ENCODE measurements at places on chromosomes 5 and 9.

DNA sequence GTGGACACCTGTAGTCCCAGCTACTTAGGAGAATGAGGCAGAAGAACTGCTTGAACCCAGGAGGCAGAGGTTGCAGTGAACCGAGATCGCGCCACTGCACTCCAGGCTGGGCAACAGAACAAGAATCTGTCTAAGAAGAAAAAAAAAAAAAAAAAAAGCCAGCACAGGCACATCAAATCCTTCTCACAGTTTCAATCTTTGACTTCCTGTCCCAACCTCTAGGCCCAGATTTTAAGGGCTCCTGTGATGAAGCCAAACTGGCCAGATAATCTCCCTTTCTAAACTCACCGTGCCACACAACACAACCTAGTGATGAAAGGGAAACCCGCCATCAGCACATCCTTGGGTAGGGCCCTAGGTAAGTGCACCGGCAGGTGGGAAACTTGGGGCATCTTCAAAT is 58.1 kb downstream of the ROR2 start:
- DNase-seq: no peak

GRCh38 chr5:132635873-132636272 is 22.1 kb upstream of the IL13 start:
- DNase-seq: no peak

DNA sequence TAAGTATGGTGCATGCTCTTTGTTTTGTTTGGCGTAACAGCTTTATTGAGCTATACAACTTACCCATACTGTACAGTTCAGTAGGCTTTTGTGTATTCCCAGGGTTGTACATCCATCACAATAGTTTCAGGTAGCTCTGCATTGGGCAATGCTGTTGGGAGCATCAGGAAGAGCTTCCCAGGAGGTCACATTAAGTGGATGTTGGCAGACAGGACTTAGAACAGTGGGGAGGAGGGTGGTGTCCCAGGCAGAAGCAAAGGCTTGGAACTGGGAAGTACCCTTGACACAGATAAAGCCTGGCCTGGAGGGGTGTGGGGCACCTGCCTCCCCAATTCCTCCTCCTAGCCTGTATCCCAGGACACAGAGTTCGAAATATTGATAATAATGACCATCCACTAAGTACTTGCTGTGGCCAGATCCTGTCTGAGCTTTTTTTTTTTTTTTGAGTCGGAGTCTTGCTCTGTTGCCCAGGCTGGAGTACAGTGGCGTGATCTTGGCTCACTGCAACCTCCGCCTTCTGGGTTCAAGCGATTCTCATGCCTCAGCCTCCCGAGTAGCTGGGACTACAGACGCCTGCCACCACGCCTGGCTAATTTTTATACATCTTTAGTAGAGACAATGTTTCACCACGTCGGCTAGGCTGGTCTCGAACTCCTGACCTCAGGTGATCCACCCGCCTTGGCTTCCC is 1.3 kb downstream of the BBLN start:
- no peak for DNase-seq

DNA sequence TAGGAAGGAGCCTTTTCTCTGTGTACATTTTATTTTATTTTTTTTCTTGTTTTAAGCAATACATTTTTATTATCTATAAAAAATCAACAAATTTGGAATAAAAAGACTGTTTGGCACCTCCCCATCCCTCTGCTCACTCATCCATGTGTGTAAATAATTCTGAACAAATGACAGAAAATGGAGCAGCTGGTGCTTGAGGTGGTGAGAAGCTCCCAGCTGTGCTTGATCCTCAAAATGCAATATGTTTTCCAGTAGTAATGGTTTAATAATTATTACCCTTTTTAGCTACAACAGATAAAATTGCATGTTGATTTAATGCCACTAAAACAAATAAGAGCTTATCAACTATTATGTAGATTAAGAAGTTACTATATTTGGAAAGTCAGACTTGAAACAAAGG is 132.5 kb downstream of the CDH18 start:
- DNase-seq: no peak

DNA sequence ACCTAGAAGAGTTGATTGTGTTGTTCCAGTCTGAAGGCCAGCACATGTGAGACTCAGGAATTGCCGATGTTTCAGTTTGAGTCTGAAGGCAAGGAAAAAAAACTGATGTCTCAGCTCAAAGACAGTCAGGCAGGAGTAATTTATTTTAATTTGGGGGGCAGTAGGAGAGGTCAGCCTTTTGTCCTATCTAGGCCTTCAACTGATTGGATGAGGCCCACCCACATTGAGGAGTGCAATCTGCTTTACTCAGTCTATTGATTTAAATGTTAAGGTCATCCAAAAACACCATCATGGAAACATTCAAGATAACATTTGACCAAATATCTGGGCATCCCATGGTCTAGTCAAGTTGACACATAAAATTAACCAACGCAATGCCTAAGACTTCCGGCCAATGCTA is 288.9 kb downstream of the CDK5RAP2 start:
- DNase-seq: no peak

GRCh38 chr5:75435096-75435495 is 76.3 kb downstream of the CERT1 start:
- no peak for DNase-seq

GRCh38 chr9:125997196-125997823 is 250.1 kb downstream of the PBX3 start:
- DNase-seq: no peak

DNA sequence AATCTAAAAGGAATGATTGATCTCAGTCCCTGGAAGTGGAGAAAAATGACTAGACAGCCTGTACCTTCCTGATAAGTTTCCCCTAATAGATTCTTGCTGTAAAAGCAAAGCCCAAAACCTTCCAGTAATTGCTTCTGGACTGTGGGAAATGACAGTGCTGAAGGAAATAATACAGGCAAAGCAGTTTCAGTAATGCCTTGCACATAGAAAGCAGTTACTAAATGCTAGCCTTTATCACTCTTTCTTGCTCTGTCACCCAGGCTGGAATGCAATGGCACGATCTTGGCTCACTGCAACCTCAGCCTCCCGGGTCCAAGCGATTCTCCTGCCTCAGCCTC is 50.3 kb downstream of the MAP1B start:
- no peak for DNase-seq

- no peak for DNase-seq
These were observed 82.3 kb downstream of the MACIR start for GRCh38 chr5:103340717-103341388.

- DNase-seq: no peak
These were observed 33.7 kb downstream of the AP3S1 start for GRCh38 chr5:115875447-115875846.

GRCh38 chr5:125011947-125012346 is 265.5 kb upstream of the ZNF608 start:
- DNase-seq: no peak

DNA sequence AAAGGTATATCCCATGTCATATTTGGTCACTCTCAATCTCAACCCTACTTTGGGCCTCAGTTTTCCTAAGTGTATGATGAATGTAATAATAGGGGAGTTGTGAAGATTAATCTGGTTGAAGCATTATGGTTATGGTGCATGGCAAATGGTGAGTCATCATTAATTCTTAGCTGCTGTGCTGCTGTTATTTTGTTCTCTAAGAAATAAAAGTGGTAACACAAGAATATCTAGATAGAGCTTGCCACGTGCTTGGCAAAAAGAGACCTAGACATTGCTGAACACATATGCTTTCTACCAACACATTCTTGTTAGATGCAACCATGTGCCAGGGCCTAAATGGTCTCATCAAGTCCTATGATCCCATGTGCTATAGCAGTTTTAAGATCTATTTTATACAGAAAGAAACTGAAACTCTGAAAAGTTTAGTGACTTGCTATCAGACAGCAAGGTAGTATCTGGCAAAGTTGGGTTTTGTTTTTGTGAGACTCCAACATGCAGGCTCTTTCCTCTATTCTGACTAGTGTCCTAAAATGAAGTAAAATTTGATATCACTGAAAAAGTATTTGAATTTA is 699.9 kb upstream of the MEF2C start:
- DNase-seq: no peak

DNA sequence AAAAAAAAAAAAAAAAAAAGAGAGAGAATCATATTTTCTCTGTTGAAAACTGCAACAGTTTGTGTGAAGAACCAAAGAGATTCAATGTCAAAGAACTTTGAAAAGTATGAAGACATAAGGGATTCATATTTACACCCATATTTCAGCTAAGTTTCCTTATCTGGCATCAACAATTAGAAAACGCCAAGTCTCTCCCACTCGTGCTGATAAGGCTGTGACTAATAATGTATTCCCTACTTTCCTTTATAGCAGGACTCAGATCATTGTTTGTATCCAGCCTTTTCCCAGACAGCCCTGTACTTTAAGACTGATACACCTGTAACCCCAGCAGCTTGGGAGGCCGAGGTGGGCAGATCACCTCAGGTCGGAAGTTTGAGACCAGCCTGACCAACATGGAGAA is 54.1 kb upstream of the STK32A start:
- DNase-seq: no peak

DNA sequence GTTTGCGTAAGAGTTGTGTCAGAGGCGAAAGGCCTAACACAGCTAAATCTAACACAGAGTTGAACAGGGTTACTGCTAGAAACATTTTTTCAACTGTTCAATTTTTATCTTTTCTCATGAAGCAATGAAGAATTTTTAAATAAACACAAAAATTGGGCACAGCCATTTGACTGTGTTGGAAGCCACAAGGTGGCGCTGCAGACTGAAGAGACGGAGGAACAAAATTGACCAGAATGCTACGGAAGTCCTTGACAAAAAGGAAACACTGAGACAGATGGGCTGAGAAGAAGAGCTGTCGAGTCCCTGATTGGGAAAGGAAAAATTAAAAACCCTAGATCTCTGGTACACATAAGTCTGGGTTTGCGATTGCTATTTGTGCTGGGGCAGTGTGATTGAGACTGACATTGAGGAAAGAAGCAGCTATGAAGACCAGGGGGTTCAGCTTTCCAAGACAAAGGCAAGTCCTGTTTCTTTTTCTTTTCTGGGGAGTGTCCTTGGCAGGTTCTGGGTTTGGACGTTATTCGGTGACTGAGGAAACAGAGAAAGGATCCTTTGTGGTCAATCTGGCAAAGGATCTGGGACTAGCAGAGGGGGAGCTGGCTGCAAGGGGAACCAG is at the start of gene PCDHB9:
TSS of gene PCDHB9 (plus strand) at position 265 of the 616 bp plus-strand sequence. CDS start at position 423, 158 bp downstream.
- DNase-seq: no peak

GRCh38 chr5:13976867-13977830 is 32.7 kb upstream of the DNAH5 start:
- no peak for DNase-seq

GRCh38 chr5:131538177-131538593 is 96.8 kb downstream of the RAPGEF6 start:
- DNase-seq: no peak

GRCh38 chr5:114362197-114362976 is 517 bp downstream of the KCNN2 start:
- DNase-seq: no peak

DNA sequence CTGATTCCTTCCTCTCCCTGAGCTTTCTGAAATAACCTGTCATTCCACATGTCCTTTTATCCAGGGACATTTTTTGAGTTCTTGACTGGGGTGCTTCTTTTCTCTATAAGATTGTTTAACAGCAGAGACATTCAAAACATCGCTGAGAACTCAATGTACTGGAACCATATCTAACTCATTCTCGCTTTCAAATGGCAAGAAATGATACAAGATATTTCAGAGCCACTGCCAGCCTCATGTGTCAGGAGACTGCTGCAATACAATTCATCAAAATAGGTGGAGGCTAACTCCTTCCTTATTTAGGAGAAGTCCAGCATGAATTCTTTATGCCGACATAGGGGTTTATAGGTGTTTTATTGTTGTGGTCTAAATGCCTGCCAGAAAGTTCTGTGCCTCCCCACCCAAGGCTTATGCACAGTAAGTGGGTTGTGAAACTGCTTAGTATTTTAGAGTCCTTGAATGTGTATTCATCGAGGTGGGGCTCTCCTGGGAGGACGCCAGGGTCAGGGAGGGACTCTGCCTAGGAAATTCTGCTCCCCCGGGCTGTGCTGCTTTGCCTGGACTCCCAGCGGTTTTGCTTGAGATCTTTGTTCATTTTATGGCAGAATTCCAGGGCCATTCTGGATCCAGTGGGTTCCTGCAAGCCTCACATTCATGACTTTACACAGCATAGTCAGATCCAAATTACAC is 53.9 kb downstream of the ZNF474 start:
- DNase-seq: no peak

DNA sequence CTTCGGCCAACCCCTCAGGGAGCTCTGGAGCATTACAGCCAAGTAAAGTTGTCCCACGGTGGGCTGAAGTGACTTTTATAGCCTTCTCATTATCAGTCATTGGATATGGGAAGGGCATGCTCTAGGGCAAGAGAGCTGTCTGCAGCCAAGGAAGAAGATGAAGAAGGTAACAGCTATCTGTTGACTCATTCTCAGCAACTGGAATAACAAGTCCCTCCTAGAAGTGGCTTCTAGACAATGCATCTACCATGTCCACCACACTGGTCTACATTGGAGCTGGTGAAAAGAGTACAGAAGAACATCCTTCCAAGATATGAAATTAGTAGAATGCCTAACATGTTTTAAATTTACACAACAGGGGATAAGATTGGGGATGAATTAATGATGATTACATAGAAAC is 524.2 kb downstream of the ACTL7B start:
- DNase-seq: no peak

GRCh38 chr5:44542470-44542869 is 153.2 kb upstream of the FGF10 start:
- DNase-seq: no peak

GRCh38 chr9:27108981-27109541 is at the start of gene TEK:
Gene TEK, plus strand, starts transcription at chr9:27109225. Its CDS starts 366 bp downstream, at chr9:27109591.
- DNase-seq: no peak

All from stimulated activated CD4-positive, alpha-beta T cell treated with anti-CD3 and anti-CD28 coated beads, TNF-alpha, amount 100 ng/mL, for 24 hours (primary cell).